Ecto neural progenitor cell (in vitro differentiated cells): ENCODE measurements at places on chromosomes 1 and 21.

GRCh38 chr1:241387216-241387615 lies 30.2 kb upstream of the RGS7 start:
- DNase-seq = no peak

DNA sequence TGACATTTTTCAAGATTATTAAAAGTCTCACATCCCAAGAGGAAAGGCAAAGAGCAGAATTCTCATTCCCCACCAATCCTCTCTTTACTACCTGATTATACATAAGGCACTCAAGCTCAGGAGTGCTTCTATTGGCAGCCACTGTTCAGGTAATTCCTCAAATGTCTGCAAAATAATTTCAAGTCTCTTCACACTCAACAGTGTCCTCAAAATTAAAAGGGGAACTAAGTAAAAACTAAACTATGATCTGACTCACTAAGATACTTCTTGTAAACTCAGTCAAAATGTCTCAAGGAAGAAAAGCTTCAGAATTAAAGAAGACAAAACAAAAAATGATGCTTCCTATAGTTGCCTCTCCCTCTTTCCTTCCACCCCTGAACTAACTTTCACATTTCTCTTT lies 135.6 kb downstream of the GPATCH2 start:
- DNase-seq = no peak

DNA sequence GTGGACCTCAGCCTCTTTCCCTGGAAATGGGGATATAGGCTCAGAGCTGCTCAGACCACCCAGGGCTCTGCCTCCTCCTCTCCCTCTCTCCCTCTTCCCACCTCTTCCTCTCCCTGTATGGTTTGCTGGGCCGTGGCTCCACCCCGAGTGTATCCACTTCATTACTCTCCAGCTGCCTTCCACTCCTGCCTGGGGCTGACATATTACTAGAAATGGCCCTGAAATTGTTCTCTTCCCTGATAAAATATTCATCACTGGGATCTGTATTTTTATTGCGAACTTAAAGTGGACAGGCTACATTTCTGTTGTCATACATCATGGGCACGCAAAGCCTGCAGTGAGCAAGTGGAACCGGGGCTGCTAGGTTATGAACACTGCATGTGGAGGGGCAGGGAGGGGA lies 225.0 kb downstream of the HHAT start:
- no peak for DNase-seq

DNA sequence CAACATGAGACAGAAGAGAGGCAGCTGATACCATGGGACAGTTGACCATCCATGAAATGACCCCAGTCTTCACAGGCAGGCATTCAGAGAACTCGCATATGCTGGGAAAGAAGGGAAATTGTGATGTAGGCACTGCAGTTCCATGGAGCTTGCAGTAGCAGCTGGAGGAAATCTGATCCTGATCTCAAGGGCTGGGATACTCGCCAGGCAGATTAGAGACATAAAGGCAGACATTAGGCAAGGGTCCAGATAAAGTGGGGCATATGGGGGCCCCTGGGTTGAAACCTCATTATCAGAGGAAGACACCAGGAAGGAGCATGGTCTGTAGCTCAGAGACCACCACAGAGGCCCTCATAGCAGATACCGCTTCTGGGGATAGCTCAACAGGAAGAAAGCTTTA lies 48.7 kb upstream of the TNR start:
- no peak for DNase-seq

DNA sequence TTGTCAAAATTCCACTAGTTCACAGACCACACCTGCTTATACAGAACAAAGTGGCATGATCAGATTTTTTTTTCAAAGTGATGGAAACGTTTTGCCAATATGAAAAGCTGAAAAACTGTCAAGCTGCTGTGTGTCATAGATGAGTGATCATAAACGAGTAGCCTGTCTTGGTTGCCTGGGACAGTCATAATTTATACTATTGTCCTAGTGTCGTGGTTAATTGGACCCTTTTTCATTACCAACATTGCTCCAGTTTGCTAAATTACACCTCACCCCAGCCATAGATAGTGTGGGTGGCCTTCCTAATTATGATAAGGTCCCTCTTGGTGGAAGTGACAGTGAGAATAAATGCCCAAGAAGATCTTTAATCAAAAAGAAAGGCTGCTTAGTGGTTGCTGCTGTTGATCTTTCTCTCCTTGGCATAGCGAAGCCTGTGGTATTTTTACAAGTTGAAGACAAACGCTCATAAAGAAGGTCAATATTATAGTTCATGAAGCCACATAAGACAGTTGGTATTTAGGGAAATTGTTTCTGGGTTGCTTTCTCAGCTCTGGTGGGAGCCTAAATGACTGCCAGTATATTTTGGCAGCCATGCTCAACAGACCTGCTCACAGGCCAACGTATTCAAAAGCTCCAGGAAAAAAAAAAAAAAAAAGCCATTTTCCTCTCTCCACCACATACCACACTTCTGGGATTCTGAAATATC lies 478.1 kb downstream of the PLA2G4A start:
- DNase-seq = no peak

- DNase-seq = no peak
Observed at GRCh38 chr1:221256773-221257172, 377.5 kb downstream of the HLX start.

- DNase-seq = peak; percentile 43
Observed at GRCh38 chr1:114353262-114353661, 157.7 kb downstream of the TRIM33 start.

- no peak for DNase-seq
Observed at GRCh38 chr1:188169971-188170370, 1341.2 kb downstream of the PLA2G4A start.

DNA sequence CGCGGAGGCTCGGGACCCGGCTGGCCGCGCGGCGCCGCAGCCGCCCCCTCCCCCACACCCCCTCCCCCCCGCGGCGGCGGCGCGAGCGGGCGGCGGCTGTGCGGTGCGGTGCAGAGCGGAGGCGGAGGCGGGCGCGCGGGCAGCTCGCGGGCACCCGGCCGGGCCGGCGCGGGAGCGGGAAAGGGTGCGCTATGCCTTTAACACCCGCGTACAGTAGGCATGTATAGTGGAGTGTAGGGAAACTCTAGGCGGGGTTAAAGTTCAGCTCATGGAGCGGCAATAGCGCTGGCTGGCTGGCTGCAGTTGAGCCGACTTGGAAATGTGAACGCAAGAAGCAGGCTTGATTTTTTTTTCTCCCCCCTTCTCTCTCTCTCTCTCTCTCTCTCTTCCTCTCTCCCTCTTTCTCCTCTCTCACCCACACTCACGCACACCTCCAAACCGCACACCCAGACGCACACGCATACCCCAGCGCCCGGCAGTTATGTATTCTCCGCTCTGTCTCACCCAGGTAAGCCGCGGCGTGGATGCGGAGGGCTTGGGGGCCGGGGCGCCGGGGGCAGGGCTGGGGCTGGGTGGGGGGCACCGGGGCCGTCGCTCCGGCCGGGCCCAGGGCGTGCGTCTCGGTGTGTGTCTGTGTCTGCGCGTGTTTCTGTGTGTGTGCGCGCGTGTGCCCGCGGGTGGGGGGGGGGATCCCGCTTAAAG lies at the start of gene NFIA:
TSS of gene NFIA (plus strand) at position 251 of the 702 bp plus-strand sequence.
- peak; percentile 54 for DNase-seq

DNA sequence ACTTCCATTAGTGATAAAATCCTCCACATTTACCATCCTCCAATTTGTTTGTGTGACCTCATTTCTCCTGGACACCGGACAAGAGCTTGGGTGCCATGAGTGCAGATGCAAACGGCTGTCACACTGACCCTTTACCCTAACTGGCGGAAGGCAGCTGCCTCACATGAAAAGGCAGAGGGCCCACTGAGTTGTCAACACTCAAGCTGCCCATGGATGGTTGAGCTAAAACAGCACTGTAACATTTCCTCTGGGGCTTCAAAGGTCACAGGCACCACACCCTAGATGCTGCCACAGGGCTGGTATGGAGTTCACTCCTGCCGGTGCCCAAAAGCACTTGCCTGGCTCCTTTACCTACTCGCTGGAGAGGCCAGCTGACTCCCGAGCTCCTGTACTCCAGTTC lies 653.4 kb downstream of the KCNT2 start:
- no peak for DNase-seq

DNA sequence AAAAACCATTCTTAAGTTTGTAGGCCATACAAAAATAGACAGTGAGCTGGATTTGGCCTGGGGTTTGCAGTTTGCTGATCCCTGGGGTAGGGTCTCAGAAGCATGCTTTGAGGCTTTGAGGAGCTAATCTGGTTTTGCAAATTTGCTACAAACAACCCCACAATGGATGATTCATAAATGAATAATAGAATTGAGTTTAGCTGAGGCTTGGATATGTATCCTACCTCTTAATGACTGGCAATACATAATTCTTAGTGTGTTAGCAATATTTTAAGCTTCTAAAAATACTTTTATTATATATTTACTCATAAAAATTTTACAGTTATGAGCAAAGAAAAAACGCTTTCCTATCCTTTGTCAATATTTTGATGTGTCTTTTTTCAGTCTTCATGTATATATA lies 50.6 kb downstream of the ROR1 start:
- no peak for DNase-seq

- DNase-seq = no peak
Observed at GRCh38 chr1:89277725-89278124, 5.1 kb upstream of the GBP5 start.

DNA sequence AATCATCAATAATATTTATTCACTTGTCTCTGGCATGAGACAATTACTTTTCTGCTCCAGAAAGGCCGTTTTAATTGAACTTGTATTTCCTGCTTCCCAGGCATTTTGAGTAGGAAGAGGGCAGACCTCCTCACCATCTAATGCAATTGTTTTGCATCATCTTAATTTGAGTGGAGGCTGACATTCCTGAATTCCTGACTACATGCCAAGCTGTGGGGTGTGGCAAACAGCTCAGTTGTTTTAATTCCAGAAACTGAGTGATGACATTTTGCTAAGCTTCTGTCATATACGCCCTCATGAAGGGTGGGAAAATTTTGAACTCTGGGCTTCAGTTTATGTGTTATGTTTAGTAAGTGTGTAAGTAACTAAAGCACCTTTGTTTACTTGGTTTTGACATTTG lies 125.4 kb upstream of the USP25 start:
- no peak for DNase-seq

DNA sequence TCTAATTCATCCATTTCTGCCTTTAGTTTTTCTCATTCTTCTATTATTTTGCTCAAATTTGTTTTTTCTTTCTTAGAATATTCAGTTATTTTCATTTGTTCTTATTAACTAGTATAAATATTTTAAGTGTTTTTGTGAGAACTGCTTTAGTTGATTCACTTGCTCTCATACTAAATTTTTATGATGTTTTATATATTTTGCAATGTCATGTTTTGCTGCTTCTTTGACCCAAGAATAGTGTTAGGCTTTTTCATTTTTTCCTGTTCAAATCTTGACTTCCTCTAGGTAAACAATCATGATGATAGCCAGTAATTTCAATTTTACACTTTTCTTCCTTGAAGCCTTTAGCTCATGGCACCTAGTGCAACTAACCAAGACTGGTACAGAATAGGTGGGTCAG lies 45.2 kb downstream of the MAN1A2 start:
- DNase-seq = no peak

DNA sequence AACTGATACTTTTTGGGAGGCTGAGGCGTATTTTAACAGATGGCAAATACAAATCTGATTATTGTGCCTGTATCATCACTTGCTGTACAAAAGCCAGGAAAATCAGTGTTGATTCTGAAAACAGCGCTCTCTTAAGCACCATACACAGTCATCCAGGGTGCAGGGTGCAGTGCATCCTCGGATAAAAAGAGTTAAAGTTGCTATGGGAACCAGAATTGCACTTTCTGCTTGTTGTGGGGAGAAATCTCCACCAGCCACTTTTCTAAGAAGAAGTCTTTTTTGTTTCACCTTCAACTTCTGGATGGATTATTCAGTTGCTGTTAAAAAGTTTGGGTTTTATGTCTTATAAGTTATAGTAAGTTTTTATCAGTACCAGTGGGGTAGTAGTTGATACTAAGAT lies 3.8 kb downstream of the LAMC1 start:
- DNase-seq = no peak

- DNase-seq = no peak
Observed at GRCh38 chr21:35329940-35330660, 281.0 kb upstream of the RUNX1 start.

DNA sequence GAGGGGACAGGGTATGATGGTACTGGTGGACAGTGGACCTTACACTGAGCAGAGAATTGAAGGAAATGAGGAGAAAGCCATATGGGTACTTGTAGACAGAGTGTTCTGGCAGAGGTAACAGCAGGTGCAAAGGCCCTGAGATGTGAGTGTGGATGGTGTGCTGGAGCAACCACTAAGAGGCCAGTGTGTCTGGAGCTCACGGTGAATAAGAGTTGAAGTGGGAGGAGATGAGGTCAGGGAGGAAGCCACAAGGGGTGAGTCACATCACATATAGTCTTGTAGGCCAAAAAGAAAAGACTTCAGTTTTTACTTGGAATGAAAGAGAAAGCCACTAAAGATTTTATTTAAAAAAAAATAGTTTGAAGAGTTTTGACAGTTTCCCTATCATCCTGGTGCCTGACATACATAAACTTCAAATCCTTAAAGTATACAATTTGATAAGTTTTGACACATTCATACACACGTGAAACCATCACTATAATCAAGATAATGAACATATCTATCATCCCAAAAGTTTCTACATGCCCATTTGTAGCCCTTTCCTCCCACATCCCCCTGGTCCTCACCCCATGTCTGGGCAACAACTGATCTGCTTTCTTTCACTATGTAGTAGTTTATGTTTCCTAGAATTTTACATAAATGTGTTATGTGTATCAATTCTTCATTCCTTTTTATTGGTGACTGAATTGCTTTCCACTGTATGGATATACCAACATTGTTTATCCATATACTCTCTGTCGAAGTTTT lies 148.4 kb downstream of the GPATCH2 start:
- DNase-seq = no peak

DNA sequence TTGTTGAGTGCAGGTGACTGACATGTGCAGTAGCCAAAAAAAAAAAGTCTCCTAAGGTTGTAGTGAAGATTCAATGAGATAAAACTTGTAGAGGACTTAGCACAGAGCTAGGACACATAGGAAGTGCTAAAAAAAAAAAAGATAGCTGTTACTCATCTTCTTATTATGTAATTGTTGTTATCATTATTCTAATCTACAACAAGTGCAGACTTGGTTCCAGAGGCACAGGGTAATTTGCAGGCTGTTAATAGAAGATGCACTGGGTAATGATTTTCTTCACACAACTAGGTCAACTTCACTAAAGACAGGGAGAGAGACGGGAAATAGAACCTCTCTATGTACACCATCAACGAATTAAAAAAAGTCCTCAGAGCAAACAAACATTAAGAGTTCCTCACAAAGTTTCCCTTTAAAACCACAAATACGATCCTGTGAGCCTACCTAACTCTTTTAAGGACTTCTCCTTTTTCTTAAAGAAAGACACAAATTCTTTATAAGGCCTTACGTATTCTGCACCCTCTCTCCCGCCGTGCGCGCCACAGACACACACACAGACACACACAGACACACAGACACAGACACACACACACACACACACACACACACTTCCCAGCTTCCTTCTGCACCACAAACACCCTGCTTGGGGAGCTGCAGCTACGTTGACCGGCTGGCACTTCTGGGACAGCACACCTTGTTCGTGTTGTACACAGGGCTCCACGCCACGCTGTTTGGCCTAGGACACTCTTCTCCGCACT lies 49.8 kb upstream of the GADD45A start:
- no peak for DNase-seq
